ENCODE measurements at places on chromosomes 6 and 20.

DNA sequence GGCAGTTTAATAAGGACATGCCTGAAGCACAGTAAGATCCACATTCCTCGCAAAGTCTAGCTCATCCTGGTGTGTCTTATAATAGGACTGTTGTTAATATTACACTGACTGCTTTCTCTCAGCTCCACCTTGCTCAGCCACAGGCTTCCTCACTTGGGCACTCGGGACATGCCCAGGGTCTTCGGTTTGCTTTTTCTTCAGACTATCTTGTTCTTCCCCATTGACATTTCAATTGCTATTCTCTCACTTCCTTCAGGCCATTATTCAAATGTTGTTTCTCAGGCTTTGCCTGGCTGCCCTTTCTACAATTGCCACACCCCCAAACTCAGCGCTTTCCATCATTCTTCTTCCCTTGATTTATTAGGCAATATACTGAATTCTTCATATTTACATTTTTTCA, 274.8 kb upstream of the RGS17 start:
- DNase-seq = no peak

- DNase-seq = no peak
Measured at GRCh38 chr6:108940741-108941140, 92.5 kb downstream of the ARMC2 start.

- DNase-seq = no peak
Measured at GRCh38 chr6:2441601-2442475, 196.4 kb upstream of the GMDS start.

- DNase-seq = no peak
Measured at GRCh38 chr6:157635388-157636244, 187.4 kb upstream of the SNX9 start.

DNA sequence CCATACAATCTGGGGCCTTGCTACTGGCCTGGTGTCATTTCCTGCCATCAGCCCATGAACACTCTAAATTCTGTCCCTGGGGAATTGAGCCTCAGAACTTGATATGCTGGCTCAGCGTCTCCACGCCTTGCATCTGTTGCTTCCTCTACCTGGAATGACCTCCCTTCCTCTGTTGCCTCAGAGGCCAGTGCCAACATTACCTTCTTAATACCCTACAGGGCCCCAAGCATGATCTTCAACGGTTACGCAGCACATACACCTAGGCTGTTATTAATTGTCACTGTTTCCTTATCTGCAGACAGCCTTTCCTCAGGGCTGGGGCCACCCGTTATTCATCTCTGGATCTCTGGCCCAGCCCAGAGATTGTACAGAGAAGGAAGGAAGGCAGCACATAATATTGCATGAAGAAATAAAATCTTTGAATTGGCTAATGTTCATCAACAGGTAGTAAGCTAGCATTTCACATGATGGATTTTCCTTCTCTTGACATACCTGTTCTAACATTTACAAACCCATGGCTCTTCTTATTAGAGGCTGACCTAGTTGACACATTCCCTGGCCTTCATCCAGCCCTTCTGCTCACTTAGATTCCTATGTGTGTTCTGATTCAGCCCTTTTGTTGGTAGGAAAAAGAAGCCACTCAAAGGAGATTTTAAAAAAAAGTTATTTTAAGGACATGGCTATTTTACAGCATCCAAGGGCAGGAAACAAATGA, 8.4 kb upstream of the RNF182 start:
- no peak for DNase-seq

GRCh38 chr6:3526962-3527650, 70.3 kb upstream of the SLC22A23 start:
- DNase-seq = no peak

DNA sequence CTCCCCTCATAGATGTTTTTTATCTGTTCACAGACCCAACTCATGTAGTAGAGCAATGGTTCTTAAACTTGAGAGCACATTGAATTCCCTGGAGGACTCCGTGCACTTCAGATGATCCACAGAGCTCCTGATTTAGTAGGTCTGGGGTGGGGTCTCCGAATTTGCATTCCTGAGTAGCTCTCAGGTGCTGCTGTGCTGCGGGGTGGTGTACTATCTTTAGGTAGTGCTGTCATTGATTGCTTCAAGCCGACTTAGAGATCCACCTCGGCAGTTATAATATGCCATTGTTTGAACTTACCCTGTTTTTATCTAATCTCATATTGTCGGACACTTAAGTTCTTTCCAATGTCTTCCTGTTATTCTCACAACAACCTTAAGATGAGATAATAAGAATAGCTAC, 45.0 kb downstream of the BMP2 start:
- no peak for DNase-seq

DNA sequence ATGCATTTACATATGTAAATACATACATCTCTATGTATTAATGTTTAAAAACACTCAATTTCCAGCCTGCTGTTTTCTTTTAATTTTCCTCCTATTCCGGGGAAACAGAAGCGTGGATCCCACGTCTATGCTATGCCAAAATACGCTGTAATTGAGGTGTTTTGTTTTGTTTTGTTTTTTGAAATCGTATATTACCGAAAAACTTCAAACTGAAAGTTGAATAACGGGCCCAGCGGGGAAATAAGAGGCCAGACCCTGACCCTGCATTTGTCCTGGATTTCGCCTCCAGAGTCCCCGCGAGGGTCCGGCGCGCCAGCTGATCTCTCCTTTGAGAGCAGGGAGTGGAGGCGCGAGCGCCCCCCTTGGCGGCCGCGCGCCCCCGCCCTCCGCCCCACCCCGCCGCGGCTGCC, 355 bp upstream of the BMP2 start:
- no peak for DNase-seq

GRCh38 chr6:168212362-168212761, 107.2 kb downstream of the DACT2 start:
- no peak for DNase-seq

DNA sequence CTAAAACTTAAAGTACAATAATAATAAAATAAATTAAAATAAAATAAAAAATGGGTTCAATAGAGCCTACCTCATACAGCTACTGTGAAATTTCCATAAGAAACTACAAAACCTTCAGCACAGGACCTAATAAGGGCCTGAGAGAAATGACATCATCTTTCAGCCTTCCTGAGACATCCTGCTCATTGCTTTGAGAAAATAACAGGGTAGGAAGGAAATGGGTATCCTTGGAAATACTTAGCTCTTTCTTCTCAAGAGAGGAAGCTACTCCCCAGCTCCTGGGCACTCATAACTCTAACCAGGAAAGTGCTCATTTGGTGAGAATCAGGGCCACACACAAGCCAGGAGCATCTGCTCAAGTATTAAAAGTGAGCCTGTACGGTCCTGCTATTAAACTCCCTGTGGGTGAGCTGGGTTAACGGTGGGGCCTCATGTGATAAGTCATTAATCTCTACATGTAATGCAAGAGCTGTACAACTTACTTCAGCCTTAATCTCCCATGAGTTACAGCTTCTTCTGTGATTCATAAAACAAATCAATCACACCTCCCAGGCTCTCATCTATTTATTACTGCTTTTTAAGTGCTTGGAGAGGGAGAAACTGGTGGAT, 141.4 kb downstream of the MAFB start:
- DNase-seq = no peak

DNA sequence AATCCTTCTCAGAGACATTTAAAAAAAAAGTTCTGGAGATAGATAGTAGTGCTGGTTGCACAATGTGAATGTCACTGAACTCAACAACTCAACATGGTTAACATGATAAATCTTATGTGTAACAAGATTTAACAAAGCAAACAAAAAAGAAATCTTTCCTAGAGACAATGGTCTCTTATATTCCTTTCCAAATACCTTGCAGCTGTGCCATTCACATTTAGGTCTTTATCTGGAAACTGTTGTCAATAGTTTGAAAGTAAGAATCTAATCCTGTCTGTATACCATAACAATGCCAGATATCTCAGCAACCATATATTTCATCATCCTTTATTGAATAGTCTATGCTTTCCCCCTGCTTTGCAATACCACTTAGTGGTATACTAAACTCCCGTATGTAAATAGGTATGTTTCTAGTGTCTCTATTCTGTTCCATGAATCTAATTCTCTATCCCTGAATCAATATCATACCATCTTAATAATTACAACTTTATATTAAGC, 2.1 kb downstream of the SERAC1 start:
- no peak for DNase-seq

GRCh38 chr6:68226460-68226859, 408.6 kb upstream of the ADGRB3 start:
- no peak for DNase-seq

DNA sequence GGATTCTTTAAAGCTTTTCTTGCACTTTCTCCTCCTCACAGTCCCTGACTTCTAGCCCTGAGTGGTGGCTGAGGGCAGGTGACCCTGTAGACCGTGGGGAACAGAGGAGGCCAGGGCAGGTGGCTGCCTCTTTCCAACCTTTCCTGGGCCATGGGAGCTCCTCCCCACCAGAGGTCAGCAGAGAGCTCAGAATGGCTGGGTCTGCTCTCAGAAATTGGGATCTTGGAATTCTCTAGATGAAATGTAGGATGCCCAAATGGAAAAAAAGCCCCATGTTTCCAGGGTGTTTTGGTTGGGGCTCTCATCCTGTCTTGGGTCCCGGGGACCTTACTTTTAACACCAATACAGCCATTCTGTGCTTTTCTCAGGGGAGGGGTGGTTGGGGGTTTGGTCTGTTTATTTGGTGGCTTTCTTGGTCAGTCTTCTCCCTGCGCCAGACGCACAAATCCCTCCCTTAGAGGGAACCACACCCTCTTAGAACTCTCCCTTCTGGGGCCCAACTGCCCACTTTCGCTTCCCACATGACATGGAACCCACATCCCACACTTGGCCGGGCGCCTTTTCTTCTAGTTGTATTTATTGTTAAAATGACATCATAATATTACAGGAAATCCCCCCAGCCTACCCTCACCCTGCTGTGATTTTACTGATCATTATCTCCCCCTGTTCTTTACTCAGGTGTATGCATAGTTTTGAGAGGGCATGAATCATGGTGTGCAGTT, 17.9 kb downstream of the GNAS start:
- DNase-seq = peak; percentile 52

GRCh38 chr6:112879920-112880413, 532.8 kb downstream of the RFPL4B start:
- DNase-seq = no peak

DNA sequence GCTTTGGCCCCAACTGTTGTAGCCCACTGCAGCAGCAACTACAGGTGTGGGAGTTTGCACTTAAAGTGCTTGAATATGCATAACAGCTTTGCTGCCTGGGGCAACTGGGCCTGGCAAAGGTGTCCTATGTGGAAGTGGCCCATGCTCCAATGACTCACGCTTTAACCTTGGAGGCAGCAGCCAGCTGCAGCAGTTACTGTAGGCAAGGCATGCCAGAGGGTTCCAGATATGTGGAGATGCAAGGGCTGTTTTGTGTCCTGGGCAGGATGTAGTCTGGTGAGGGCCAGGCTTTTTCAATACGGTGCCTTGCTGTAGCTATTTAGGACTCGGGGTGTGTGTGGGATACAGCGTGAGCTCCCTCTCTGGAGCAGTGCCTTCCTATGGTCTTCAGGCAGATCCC, 150.3 kb downstream of the NKAIN2 start:
- no peak for DNase-seq

DNA sequence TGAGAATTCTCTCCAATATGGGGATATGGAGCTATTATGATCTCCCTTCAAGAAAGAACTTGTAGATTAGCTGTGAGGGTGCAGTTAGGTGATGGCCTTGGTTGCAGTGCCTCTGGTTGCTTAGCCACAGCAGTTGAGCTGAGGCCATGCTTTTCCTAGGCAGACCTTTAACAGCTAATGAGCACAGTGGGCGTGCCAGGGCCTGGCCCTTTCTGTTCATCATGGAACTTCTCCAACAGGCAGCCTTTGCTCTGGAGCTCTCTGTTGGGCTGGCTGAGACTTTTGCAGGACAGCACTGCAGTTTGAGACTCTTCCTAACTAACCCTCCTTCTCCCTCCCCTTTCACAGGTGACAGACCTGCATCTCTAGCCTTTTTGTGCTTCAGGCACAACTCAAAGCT, 39.7 kb upstream of the TMEM170B start:
- no peak for DNase-seq

DNA sequence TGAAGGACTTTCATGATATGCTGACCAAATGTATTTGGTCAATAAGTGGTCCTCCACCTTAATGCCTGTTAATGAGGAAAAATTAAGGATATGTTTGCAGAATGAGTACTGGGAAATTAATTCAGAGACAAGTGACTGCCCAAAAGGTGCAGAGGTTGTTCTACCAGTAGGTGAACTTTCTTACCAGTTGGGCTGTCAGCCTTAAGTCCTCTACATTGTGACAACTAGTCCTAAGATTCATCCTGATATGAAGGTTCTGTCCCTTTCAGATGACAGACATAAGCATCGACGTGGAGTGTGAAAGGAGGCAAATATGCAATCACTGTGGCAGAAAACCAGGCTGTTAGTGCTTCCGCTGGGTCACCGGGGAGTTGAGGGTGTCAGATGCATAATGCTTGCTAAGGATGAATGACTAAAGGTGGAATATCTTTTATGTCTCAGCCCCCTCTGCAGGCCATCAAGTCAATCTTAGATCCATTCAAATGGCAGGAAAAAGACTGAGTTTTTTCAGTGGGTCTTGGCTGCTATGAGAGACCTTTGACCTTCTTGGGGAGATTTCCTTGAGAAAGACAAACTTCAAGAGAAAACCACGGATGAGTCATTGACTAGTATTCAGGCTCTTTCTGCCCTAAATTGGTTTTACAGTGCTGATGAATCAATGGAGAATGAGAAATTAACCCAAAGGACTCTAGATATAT, 226.0 kb downstream of the TPBG start:
- no peak for DNase-seq

GRCh38 chr6:135331002-135331401, 149.9 kb downstream of the MYB start:
- no peak for DNase-seq

DNA sequence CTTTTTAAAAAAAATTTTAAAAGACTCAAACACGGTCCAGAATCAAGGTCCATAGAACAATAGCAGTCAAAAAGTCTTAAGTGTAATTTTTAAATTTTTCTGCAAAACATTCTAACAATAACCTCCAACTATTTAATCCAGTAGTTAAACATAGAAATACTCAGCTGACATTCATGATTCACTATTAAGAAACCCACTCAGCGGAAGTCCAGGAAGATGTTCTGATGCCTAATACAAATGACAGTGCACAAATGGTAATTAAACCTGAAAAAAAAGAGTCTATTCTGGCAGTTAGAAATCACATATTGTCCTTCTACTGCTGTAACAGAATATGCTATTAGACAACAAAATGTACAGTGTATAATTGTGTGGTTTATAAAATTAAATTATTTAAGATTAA, 128.2 kb upstream of the BMP5 start:
- no peak for DNase-seq

DNA sequence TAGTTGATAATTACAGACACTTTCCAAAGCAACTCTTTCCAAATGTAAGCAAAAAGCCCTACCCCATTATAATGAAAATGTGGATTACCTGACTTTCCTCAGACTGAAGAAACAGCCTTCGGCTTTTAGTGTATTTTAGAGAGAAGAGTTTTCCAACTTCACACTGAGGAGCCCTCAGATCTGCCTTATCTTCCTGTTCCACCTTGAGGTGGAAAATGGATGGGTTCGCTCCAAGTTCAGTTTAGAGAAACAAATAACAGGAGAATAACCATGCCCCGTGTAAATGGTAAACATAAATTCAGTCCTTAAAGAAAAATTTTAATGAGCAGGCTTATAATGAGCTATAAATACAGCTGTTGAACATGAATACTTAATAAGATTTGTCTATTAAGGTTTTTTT, 21.1 kb upstream of the MTHFD1L start:
- no peak for DNase-seq

Data from hippocampal formation (tissue), 2 donors.